ENCODE measurements at places on chromosomes 5 and 9. TPM values are rescaled to one million over a fixed set of nuclear protein-coding genes. Genes with fewer than 3 reads are reported as not detected.

DNA sequence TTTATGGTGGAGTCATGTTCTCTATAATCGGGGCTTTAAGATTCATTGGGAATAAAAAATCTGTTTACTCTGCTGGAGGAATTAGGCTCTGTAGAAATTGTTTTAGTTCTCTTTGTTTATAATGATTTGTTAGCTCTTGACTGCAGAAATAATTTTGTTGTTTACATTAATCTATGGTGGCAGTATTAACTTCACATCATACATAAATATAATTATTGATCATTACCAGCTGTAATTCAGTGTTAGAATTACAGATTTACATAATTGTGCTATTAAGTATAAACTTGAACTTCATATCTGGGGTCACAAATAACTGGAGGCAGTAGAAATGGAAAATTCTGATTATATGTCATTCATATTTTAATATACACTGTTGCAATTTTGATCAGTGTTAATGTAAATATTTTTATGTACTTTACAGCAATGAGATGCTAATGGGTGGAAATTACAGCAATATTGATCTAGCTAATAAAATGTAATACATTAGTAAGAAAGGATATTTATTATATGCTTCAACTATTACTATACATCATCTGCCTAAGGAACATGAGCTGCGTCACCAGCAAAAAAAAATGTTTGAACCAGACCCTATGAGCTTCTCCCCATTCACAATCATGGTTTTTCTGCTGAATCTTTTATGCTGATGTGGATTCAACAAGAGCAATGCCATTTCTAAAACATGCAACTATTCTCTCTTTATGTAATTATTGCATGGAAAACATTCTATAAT is 846.6 kb downstream of the NR2F1-AS1 start:
- no peak for DNase-seq

DNA sequence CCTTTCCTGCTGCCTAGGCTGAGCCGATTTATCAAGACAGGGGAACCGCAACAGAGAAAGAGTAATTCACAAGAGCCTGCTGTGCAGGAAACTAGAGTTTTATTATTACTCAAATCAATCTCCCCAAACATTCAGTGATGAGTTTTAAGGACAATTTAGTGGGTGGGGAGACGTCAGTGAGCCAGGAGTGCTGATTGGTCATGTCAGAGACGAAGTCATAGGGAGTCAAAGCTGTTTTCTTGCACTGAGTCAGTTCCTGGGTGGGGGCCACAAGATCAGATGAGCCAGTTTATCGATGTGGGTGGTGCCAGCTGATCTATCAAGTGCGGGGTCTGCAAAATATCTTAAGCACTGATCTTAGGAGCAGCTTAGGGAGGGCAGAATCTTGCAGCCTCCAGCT is 19.0 kb downstream of the SNX24 start:
- DNase-seq, result no peak

DNA sequence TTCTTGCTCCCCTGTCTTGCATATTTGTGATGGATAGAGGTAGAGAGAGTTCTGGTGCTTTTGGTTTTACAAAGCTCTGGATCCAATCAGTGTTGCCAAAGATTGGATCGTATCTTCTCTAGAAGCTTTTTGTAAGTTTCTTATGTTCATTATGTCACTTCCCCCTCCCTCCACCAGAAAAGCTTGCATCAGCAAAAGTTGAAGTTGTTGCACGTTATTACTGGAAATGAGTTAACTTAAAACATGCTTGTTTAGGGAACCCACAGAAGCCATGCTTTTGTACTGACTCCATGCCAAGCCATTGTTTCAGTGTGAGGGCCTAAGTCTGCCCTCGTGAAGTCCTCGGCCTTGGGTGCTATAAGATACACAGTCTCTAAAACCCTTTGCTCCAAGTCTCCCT is 186.5 kb downstream of the ERCC6L2 start:
- no peak for DNase-seq

- no peak for DNase-seq
Measured at GRCh38 chr9:69175486-69175885, 1.4 kb downstream of the TJP2 start.

DNA sequence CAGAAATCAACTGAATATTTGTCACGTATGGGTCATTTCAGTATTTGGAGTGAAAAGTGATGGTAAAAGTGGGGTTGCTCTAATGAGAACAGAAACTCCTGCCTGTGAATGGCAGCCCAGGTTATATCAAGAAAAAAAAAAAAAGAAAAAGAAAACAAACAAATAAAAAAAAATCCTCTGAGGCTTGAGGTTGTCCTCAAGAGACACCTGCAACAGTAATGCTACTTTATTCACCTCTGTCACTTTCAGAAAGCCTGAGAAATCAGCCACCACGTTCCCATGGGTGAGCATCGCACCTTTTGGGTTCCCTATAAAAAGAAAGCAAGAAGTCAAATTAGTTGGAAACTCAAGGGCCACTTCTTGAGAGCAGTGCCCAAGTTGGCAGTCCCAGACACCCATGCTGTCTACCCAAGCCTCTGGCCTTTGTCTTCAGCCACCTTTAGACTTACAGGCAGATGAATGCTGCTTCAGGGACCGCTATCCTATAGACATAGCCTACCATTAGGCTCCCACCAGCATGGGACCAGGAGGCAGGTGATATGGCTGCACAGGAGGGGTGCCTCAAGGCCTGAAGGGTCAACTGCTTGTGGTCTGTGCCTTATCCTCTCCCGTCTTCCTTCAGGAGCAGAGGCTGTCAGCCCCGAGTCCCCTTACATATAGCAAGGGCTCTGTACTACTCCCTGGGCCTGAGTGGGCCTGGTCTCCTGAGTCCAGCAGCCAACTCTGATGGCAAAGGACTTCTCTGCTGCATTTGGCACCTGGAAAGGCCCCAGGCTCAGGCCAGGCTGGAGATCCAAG is 31.1 kb upstream of the MEIKIN start:
- DNase-seq, result no peak

The NTRK2 gene
- 2.7 TPM for polyA plus RNA-seq

The TAL2 gene
- polyA plus RNA-seq, result 0.32 TPM

The MCTP1 gene
- 5.9 TPM for polyA plus RNA-seq

The ALDH1A1 gene
- 29.1 TPM for polyA plus RNA-seq
